ENCODE measurements at places on chromosomes 7 and 10. TPM values are rescaled to one million over a fixed set of nuclear protein-coding genes. Genes with fewer than 3 reads are reported as not detected.

NUTM2A gene
- total RNA-seq: 0.34 TPM

GRM3 gene
- total RNA-seq: not detected

PPP1R17 gene
- total RNA-seq: under 0.01 TPM

TBX20 gene
- total RNA-seq: not detected

FFAR4 gene
- total RNA-seq: not detected

LOXL4 gene
- total RNA-seq: 13.3 TPM

XRCC2 gene
- total RNA-seq: 0.26 TPM

CCDC172 gene
- total RNA-seq: not detected

PSMG3 gene
- 22.7 TPM for total RNA-seq

OLAH gene
- total RNA-seq: not detected

GJC3 gene
- not detected for total RNA-seq

C7orf33 gene
- total RNA-seq: not detected

TAS2R16 gene
- not detected for total RNA-seq

KLF14 gene
- under 0.01 TPM for total RNA-seq

CHRM2 gene
- total RNA-seq: 3.0 TPM

CALN1 gene
- not detected for total RNA-seq

SEPTIN14 gene
- total RNA-seq: not detected

EPHB6 gene
- under 0.01 TPM for total RNA-seq

CLDN12 gene
- 27.9 TPM for total RNA-seq

EPO gene
- not detected for total RNA-seq

FLNC gene
- 209 TPM for total RNA-seq

ACTL6B gene
- total RNA-seq: not detected

ADIRF gene
- 197 TPM for total RNA-seq

CNNM1 gene
- under 0.01 TPM for total RNA-seq

CDK6 gene
- total RNA-seq: 16.4 TPM

LRRC18 gene
- not detected for total RNA-seq

CASTOR2 gene
- 9.5 TPM for total RNA-seq

MUC3A gene
- total RNA-seq: under 0.01 TPM

ICA1 gene
- 0.09 TPM for total RNA-seq

RGR gene
- total RNA-seq: not detected

DHX32 gene
- 24.3 TPM for total RNA-seq

IFIT2 gene
- total RNA-seq: 9.1 TPM

SPDYE5 gene
- not detected for total RNA-seq

TRIM74 gene
- not detected for total RNA-seq

All from bronchial smooth muscle cell (primary cell).